ENCODE measurements at places on chromosomes 6 and 20.

- DNase-seq: no peak
Measured at GRCh38 chr20:10513931-10514575, 78.9 kb downstream of the SLX4IP start.

DNA sequence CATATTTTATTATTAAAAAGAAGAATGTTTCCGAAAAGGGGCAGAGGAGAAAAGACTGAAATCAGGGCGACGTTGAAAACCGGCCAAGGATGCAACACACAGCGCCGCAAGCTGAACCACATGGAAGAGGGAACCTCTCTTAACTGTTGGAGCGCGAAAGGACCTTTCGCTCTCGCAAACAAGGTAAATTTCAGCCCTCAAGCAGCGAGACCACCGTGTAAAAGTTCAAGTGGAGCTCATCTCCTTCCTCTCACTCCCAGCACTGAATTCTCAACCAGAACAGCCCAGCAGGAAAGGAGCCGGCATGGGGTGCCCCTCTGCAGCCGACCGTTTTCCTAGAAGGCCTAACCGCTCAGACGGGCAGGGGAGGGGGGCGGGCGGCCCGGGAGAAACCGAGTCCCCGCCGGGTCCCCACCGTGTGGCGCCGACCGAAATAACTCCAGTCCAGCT lies 621 bp downstream of the GPR63 start:
- no peak for DNase-seq

DNA sequence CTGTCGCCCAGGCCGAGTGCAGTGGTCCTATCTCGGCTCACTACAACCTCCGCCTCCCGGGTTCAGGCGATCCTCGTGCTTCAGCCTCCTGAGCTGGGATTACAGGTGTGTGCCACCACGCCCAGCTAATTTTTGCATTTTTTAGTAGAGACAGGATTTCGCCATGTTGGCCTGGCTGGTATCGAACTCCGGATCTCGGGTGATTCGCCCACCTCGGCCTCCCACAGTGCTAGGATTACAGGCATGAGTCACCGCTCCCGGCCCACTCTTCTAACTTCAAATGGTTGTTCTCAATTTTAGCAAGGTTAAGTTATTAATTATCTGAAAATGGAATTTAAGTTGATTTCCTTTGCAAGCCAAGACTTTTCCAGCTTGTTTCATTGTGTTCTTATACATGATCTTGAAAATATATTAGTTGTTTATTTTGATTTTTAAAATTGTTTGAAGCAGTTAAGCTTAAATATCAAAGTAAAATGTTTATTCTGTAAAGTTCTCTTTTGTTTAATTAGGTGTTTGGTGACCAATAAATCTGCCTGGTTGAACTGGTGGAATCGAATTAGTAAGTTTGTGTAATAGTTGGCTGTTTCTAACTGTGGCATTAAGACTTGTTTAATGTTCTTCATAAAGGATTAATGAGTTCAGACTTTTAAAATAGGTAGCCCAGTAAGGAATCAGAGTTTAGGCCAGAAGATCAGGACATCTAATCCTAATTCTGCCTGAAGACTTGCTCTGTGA lies 2.3 kb downstream of the PM20D2 start:
- DNase-seq: no peak

DNA sequence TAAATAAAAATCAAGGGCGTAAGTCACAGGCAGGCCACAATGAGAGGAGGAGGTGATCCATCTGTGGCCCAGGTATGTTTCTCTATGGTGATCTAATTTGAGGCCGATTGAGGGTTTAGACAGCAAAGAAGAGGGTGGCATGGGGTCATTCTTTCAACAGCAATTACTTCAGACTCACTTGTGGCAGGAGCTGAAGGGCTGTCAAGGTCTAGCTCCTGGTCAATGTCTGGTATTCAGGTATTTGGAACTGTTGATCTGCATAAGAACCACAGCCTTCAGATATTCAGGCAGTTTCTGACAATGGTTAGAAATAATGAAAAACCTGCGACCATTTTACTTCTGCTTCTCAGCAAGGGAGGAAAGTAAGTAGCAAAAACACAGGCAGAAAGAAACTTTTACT lies 259.6 kb downstream of the FOXC1 start:
- DNase-seq: no peak

- DNase-seq: no peak
Measured at GRCh38 chr6:69578361-69578890, 218.4 kb downstream of the LMBRD1 start.

DNA sequence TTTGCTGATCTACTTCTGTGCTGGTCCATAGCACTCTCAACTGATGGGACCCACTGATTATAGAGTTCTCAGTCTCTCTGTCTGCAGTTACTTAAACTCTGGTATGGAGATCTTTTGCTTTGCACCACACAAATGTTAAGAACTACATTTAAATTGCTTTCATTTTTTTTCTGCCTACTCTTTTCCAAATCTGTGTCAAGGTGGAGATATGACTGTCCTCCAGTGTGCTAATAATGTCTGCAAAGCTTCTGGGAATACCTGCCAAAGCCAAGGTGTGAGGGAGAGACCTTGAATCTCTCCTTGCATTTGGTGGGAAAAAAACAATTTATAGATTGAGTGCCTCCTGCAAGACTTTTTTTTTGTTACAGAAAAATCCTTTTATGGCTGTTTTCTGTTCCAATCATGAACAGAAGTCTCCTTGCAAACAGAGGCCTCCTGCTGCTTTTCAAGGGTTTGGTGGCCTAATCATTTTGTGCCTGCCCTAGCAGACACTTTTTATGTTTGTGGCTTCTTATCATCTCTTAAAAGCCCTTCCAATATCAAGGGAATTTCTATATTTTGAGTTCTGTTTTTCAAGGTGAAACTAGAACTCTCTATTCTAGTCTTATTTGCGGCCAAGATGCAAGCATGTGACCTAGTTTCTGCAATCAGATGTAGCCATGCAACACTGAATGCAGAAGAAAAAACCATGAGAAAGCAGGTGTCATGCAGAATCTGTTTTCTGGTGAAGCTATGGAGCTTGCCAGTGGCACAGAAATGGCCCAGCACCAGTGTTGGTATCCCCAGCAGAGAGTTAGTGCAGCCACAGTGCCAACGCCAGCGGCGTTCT lies 23.2 kb upstream of the AKIRIN2 start:
- DNase-seq: no peak

DNA sequence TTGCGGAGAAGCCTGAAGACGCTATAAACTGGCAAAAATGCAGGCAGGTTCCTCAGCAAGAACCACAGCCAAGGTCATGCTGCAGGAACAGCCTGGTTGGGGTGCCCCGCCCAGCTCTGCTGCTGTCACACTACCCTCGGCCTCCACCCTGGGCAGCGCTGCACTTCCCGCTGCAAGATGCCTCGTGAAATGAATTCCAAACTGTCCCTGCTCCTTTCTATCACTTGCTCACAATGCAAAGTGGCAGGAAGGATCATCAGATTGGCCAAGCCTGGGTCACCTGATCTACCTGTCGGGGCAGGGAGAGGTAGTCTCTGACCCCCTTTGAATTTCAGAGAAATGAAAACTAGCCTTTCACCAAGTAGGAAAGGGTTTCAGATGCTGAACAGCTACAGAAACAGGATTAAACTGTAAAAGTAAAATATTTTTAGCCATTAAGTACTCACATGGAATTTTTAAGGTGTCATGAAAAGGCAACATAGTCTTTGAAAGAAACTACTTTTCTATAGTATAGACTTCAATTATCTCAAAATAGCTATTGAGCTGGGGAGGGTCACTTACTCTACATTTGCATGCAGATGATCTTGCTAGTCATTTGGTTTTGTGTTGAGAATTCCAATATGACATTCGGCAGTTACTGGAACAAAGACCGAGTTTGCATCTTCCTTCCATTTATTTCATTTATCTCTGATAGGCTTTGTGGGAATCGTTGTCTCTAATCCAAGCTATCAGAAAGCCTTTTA lies 236.4 kb upstream of the ASCC3 start:
- no peak for DNase-seq

GRCh38 chr6:125057392-125058246 lies 95.4 kb downstream of the RNF217 start:
- DNase-seq: no peak

- DNase-seq: no peak
Measured at GRCh38 chr20:5885866-5886265, 64.5 kb downstream of the TRMT6 start.

- DNase-seq: no peak
Measured at GRCh38 chr20:58985656-58986055, 4.6 kb downstream of the NELFCD start.

GRCh38 chr6:43915208-43915869 lies 145.3 kb downstream of the VEGFA start:
- no peak for DNase-seq

DNA sequence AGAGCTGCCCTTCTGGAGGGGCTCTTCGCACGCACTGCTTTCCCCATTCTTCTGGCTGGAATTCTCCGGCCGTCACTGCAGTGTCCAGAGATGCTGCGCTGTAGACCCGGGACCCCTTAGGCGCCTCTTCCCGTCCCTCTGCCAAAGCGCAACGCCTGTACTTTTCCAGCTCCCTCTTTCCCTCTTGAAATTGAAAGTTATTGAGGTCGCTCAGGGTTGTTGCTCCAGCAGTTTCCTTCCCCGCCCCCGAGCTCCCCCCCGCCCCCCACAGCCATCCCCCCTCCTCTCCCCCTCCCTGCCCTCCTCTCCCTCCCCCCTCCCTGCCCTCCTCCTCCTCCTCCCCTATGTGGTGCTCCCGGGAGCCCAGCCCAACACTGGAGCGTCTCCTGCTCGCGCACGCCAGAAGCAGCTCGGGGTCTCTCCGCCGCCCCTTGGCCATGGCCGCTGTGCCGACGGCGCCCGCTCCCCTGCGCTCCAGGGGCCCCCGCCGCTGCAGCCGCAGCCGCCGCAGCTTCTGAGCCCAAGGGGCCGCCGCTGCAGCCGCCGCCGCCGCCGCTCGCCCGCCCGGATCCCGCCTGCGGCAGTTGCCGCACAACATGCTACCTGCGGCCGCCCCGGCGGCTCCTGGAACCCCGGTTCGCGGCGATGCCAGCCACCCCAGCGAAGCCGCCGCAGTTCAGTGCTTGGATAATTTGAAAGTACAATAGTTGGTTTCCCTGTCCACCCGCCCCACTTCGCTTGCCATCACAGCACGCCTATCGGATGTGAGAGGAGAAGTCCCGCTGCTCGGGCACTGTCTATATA lies at the start of gene RSPO3:
Gene RSPO3, plus strand, starts transcription at position 374 of the 804 bp plus-strand sequence. CDS start 522 bp downstream, outside the sequence.
- DNase-seq: no peak

- no peak for DNase-seq
Measured at GRCh38 chr20:63092660-63093215, 86.0 kb upstream of the BHLHE23 start.

DNA sequence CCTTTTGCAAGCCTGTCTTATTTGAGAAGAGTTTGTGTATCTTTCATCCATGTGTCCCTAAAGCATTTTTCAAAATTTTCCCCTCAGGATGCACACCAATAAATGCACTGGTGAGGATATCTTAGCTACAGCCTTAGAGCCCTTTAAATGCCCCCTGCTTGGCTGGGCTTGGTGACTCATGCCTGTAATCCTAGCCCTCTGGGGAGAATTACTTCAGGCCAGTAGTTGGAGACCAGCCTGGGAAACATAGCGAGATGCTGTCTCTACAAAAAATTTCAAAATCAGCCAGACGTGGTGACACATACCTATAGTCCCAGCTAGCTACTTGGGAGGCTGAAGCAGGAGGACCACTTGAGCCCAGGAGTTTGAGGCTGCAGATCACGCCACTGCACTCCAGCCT lies 33.8 kb upstream of the PLCB4 start:
- peak; percentile 53 for DNase-seq

DNA sequence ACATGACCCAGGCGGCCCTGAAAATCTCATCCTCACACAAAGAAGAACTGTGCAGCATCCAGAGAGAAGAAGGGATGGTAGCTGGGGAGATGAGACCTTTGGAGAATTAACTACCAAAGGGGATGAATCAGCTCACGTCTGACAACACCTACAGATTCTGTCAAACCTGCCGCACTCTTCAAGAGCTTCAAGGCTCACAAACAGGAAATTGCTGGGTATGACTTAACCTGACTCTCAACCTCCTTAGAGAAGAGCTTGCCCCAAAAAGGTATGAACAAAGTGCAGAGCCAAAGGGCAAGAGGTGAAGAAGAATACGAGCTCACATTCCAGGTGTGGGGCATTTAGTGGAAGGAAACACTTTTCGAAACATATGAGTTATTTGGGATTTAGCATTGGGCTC lies 139.8 kb downstream of the BACH2 start:
- no peak for DNase-seq

DNA sequence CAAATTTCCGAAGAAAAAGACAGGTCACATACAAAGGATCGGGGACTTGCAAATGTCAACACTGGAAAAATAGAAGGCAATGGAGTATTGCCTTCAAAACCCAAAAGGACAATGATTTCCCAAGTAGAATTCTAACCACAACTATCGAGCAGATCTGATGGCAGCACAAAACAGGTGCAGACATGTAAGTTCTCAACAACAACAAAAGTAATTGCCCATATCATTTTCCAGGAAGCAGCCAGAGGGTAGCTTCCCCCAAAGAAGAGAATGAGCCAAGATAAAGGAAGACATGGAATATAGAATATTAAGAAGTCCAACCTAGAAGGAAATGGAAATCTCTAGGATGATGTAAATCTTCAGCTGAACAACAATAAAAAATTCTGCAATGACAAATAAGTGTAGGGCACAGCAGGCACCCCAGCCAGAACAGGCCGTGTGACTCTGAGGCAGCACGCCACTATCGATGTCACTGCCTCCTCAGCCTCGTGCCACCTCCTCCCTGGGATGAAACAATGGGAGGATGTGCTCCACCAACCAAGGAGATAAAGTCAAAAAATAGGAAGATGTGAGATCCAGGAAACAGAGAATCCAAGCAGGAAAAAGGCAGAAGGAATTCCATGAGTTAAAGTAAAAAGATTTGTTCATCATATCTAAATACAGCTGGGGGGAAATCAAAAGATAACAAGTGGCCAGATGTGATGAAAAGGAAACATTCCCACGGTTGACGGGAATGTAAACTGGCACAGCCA lies 34.1 kb downstream of the SERPINB1 start:
- no peak for DNase-seq

GRCh38 chr6:52115891-52116604 lies 28.6 kb upstream of the PKHD1 start:
- DNase-seq: no peak

DNA sequence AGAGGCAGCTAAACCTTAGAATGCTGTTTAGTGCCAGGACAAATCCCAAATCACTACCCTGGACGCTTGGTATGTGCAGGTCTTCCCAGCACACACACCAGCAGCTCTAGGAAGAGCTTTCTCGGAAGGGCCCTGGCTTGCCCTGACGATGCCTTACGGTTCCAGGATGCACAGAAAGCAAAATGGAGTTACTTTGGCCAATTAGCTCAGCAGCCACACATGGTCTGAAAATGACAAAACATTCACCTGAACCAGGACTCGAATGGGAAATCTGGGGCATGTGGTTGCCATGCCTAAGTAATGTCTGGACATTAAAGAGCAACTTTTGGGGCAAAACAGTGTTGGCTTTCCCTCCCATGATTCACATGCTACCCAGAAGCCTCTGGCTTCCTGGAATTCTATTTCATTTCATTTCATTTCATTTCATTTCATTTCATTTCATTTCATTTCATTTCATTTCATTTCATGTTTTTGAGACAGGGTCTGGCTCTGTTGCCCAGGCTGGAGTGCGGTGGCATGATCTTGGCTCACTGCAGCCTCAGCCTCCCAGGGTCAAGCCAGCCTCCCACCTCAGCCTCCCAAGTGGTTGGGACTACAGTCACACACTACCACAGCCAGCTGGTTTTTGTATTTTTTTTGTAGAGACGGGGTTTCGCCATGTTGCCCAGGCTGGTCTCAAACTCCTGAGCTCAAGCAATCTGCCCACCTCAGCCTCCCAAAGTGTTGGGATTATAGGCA lies 153.3 kb downstream of the ZDHHC14 start:
- no peak for DNase-seq

Data from HTR-8/SVneo (cell line).